ENCODE measurements at places on chromosomes 1 and 21.

DNA sequence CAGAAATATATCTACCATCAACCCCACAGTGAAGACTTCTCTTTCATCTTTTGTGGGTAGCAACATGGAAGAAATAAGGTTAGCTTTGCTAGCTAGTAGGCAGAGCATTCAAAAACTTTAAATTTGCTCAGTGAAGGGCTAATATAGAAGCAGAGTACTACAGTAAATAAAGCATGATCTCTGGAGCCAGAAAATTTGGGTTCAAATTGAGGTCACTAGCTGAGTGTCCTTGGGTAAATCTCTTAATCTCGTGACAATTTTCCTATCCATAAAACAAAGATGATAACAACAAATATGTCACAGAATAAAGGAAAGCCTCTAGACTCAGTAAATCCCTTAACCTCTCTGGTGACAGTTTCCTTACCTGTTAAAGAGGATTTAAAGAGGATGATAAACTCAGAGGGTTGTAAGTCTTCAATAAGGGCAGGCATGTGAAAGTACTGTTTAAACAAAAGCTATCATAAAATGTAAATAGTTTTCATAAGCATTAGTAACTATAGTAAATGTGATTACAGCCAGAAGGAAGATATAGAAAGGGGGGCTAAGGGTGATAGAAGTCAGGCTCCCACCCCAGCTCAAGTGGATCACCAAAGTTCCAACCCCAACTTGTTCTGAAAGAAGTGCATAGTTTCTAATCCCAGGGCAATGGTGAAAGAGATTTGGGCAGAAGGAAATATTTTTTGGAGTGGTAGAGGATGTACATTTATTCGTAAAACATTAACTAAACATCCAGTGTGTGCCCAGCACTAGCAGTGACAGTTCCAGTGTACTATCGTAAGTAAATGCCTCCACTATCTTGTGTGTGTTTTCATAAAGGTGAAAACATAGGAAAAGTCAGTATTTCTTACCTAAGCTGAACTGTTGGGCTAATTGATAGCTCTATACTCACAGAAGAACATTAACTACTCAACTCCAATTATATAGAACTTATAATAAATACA lies 24.8 kb downstream of the TM2D1 start:
- no peak for DNase-seq

GRCh38 chr1:111793923-111794322 lies 38.2 kb downstream of the DDX20 start:
- no peak for DNase-seq

DNA sequence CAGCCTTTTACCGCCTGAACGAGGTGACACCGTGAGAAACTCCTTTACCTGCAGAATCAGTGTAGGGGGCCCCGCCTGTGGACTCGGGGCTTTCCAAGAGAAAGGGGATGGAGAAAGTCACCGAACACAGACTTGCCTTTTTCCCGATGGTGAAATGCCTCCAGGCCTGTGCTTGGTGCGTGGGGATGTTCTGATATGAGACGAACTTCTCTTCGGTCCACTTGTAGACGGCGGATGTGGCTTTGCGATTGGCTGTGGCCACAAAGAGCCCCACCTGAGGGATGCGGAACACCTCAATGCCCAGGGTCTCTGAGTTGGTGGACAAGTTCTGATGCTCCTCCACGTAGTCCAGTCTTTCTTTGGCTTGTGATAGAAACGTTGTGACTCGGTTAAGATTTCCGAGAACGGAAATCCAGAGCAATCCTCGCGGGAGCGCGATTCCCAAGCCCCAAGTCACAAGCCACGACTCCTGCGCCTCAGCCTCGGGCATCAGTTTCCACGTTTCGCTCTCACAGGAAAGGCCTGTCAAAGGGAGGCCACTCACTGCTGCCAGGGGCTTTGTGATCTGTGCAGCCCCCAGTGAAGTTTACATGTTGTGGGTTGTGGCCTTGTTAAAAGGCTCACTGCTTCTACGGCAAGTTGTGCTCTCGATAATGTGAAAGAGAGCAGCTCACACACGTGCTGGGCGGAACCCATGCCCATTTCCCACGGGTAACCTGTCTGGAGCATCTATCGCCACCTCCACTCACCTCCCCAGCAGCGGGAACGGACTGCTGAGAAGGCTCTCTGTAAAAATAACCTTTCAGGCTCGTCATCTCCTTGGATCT lies 12.6 kb downstream of the KRTAP10-1 start:
- DNase-seq, result no peak

DNA sequence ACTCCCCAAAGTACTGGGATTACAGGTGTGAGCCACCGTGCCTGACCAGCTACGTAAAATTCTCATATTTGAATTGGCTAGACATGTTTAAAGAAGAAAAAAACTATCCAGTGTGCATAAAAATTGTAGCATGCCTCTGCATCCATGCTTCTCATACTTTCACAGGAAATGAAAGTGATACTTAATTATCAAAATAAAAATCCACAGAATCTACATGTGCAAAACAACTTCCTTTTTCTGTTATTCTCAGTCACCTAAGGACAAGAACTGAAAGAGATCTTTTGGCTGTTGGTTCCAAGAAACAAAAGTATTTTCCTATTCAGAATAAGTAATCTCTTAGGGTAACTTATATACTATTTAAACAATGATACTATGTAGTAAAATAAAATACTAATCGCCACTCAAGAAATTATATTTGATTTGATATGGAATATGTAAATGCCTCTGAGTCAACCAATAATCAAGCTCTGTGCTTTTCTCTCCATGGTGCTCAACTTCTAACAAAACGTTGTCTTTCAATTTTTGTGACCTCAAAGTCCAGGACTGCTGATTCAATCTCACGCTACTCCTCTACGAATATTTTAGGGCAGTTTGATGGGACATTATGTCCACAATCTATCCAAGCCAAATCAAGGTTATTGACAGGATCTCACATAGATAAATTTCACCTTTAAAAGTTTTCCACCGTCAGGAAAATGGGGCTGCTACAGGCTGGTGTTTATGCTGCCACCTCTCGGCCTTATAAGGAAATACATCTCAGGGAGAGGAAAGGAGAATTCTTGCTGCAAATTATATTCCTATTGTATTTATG lies 102.7 kb downstream of the ZNF281 start:
- DNase-seq, result peak; percentile 51

DNA sequence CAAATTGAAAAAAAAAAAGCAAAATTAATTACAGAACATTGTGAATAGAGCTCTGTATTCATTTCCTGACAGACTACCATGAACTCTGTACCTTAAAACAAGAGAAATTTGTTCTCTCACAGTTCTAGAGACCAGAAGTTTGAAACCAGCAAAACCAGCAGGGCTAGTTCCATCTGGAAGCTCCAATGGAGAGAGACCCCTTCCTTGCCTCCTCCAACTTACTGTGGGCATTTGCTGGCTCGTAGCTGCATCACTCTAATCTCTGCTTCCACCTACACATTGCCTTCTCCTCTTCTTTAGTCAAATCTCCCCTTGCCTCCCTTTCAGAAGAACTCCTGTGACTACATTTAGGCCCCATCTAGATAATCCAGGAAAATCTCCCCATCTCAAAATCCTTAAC lies 56.5 kb downstream of the SYDE2 start:
- DNase-seq, result no peak

DNA sequence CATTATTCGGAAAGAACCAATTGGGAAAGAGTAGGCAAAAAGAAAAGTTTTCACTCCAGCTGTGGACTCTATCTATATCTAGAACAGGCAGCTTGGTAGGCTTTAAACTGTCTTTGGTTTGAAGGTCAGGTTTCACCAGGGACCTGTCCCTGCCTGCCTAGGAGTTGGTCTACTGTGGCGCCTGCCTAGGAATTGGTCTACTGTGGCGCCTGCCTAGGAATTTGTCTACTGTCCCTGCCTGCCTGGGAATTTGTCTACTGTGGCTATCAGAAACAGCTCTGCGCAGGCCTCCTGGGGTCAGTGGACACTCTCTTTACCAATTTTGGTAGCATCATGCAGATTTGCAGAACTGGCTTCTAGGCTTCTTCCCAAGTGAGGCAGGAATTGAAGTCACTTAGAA lies 13.8 kb downstream of the USP25 start:
- DNase-seq, result no peak

- DNase-seq, result no peak
These were observed 160.1 kb downstream of the FASLG start for GRCh38 chr1:172818841-172819527.

GRCh38 chr1:99180915-99181314 lies 83.4 kb upstream of the PLPPR4 start:
- no peak for DNase-seq

DNA sequence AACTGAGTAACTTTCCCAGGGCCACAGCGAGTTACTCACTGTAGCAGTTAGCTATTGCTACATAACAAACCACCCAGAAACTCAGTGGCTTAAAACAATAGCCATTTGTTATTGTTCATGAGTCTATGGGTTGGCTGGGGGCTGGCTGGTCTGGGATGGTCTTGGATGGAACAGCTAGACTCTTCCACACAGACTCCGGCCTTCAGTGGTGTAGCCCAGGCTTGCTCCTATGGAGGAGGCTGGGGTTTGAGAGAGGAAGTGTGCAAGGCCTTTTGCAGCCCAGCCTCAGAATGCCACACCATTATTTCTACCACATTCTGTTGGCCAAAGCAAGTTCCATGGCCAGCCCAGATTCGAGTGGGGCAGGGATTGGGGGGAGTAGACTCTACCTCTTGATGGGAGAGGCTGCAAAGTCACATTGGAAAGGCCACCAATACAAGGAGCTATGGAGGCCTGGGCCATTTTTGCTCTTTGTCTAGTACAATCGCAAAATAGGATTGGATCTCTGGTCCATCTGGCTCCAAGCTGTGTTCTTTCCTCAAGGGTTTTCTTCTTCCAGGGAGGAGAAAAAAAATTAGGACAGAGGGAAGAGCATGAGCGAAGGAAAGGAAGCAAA lies 37.5 kb upstream of the TTC22 start:
- no peak for DNase-seq

GRCh38 chr1:159917533-159918351 lies 7.6 kb downstream of the TAGLN2 start:
- DNase-seq, result no peak

GRCh38 chr21:21101911-21102310 lies 103.7 kb downstream of the NCAM2 start:
- peak; percentile 67 for DNase-seq

DNA sequence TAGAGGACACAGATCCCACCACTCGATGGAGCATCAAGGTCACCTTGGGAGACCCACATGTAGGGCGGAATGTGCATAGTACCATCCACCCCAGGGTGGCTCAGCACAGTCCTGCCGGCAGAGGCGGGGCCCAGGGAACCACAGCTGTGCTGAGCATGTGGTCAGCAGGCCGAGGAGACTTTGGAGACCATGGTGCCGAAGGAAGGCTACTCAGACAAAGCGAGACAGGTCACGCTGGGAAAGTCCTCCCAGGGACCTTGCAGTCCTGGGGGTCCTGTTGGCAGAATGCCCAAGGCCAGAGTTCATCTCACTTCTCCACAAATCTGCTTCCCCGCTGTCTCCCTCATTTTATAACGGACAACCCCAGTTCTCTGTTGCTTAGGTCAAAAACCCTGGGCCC lies 22.5 kb downstream of the WNT3A start:
- no peak for DNase-seq

- peak; percentile 51 for DNase-seq
These were observed 23.8 kb downstream of the RPS27 start for GRCh38 chr1:154014154-154014907.

GRCh38 chr1:109263597-109264378 lies 14.4 kb downstream of the CELSR2 start:
- peak; percentile 59 for DNase-seq

- DNase-seq, result no peak
These were observed 66.4 kb upstream of the TARDBP start for GRCh38 chr1:10945991-10946509.
